ENCODE measurements at places on chromosomes 6 and 20. TPM values are rescaled to one million over a fixed set of nuclear protein-coding genes. Genes with fewer than 3 reads are reported as not detected.

DNA sequence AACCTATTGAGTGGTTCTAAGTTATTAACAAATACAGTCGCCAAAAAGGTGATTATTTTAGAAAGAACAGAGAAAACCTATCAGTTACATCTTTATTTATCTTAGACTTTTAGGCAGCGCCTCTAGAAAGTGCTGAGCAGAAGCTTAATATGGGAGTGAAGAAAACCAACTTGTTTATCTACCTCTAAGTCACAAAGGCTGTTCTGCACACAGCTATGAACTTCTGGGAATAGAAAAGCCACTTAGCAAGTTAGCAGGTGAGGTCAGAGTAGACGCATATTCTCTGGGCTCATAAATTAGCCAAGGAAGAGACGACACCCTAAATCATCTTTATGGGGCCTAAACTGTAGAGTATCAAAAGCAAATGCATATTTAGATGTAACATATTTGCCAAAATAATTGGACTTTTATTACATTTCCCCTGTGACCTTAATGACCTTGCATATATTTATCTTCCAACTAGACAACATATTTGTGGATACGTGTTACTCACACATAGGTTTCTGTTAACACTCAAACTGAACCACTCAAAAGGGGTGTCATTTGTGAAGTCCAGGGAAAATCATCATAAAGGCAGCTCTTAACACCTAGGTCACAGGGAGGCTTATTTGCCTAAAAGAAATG lies 267.1 kb downstream of the ADGB start:
- no peak for DNase-seq
- no peaks in the 10 kb centered on the region for H3K4me1 ChIP-seq
- H3K27ac ChIP-seq = no peak overlapping the region
- H3K27me3 ChIP-seq = no peaks in the 10 kb centered on the region

DNA sequence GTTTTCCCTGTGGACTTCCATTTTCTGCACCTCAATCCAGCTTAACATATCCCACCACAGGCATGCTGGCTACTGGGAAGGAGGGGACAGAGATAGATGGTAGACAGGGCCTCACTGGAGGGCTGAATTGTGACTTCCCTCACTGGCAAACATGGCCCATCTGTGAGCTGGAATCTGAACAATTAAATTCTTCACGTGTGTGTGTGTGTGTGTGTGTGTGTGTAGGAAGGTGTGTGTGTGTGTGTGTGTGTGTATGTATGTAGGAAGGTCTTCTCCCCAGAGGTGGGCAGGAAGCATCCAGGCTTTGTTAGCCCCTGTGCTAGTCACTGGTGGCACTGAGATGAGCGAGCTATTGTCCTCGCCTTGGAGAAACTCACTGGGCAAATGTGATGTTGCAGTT lies 5.4 kb upstream of the TOX2 start:
- H3K4me3 ChIP-seq = no peak overlapping the region
- no peak for DNase-seq
- H3K4me1 ChIP-seq = no peaks in the 10 kb centered on the region
- H3K36me3 ChIP-seq = peaks cover 7% of the 10 kb centered on the region

GRCh38 chr6:166997768-166998255 lies 1.4 kb upstream of the CEP43 start:
- H3K4me3 ChIP-seq = peak overlapping the region; percentile 71
- peaks cover 24% of the 10 kb centered on the region for H3K4me1 ChIP-seq
- no peaks in the 10 kb centered on the region for H3K27me3 ChIP-seq
- no peak for DNase-seq
- H3K27ac ChIP-seq = peak overlapping the region; percentile 65
- no peaks in the 10 kb centered on the region for H3K36me3 ChIP-seq

- H3K4me3 ChIP-seq = peak overlapping the region; percentile 78
- no peaks in the 10 kb centered on the region for H3K27me3 ChIP-seq
- no peak for DNase-seq
- no peaks in the 10 kb centered on the region for H3K36me3 ChIP-seq
Measured at GRCh38 chr20:36063916-36064657, 90.5 kb upstream of the EPB41L1 start.

DNA sequence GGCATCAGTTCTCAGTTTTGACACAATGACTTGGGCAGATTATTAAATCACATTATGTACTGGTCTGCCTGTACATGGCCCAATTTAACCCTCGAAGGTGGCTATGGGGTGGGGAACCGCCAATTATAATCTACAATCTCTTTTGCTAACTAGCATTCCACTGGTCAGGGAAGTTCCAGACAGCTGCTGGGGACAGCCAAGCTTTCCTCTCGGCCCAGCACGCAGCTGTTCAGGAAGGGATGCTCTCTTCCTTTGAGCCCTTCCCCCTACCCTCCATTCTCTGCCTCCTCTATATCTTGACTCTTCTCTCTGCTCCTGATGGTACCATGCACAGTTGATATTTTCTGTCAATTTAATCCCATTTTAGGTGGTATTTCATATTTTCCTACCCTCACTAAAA lies 233.5 kb upstream of the AGPAT4 start:
- H3K4me1 ChIP-seq = no peaks in the 10 kb centered on the region
- H3K27me3 ChIP-seq = no peaks in the 10 kb centered on the region
- no peak overlapping the region for H3K4me3 ChIP-seq
- no peak overlapping the region for H3K27ac ChIP-seq
- H3K36me3 ChIP-seq = peaks cover 2% of the 10 kb centered on the region

DNA sequence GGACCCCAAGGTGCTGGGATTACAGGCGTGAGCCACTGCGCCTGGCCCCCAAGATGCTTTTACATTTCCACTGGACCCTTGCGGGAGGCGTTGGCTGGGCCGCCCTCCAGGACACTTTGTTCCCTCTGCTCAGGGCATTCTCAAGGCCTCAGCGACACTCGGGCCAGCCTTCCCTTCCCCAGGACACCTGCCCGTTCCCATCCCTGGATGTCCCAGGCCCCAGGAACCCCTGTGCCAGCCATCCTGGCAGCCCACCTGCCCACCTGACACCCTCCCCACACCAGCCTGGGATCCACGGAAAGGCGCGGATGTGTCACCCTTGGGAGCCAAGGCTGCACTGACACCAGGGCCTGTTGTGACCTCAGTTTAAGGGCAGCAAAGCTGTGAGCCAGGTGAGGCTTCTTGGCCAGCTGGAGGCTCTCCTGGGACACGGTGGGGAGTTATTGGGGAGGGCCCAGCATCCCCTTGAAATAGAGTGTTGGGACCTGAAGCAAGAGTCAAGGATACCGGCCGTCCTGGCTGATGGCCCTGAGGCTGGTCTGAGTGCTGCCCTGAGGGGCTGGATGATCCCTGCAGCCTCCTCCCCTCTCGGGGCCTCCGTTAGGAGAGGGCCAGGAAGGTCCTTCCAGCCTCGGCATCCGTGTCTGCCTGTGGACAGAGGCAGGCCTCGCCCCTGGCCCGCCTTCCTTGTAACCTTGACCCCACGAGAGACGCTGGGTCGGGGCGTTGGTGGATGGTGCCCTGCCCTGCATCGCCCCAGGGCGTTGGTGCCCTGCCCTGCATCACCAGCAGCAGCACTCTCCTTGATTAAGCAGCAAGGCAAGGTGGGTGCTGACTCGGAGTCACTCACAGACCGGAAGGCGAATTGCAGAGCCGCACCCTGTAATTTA lies 84.2 kb upstream of the BHLHE23 start:
- no peak overlapping the region for H3K4me3 ChIP-seq
- peaks cover 52% of the 10 kb centered on the region for H3K27me3 ChIP-seq
- peak; percentile 75 for DNase-seq
- no peak overlapping the region for H3K27ac ChIP-seq
- H3K4me1 ChIP-seq = no peaks in the 10 kb centered on the region
- H3K36me3 ChIP-seq = no peaks in the 10 kb centered on the region

DNA sequence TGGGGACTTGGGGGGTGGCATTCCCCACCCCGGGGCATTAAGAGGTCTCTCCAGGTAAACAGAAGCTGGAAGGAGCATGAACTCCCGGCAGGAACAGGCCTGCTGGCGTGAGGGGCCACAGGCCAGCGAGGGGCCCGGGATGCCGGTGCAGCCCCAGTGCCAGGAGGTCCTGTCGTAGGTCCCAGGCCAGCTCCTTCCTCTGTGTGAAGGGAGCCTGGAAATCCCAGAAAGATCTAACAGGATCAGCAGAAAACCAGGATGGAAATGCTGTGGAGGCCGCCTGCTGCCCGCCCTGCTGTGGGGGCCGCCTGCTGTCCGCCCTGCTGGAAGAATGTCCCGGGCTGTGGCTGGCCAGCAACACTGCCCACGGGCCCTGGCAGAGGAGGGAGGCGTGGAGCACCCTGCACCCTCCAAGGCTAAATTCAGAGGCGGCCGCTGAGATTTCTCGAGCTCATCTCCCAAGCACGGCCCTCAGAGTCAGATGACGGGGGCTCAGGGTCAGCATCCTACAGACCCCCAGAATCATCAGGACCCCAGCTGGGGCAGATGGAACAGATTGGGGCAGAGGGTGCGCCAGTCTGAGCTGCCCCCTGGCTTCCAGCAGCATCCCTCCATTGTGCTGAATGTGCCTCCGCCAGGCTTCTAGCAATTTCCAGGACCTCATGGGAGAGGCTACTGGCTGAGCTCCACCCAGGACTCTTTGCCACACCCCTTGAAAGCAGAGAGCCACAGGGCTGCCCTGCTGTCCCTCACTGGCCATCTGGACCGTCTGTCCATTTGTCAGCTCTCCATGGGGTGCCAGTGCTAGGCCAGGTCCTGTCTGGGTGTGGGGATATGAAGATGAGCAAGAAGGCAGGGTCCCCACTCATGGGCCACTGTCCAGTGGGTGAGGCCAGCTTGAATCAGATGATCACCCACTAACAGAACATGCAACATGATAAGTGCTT lies 32.2 kb upstream of the SLCO4A1 start:
- peaks cover 5% of the 10 kb centered on the region for H3K4me1 ChIP-seq
- peaks cover 3% of the 10 kb centered on the region for H3K36me3 ChIP-seq
- H3K4me3 ChIP-seq = no peak overlapping the region
- DNase-seq = peak; percentile 66
- peaks cover 49% of the 10 kb centered on the region for H3K27me3 ChIP-seq

DNA sequence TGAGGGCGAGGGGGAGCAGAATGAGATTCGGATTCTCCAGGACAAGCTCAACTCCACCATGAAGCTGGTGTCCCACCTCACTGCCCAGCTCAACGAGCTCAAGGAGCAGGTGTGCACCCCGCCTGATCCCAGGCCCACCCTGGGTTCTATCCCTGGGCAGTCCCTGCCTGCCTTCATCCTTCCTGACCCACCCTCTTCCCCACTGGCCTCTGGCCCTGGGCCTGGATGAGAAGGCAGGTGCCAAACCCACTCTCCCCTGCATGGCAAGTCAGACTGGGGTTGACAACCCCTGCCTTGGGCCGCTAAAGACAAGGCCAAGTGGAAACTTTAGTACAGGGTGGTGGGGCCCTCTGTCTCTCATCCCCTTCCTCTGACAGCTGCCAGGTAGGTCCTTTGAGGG lies 16.5 kb downstream of the UQCC2 start:
- peaks cover 4% of the 10 kb centered on the region for H3K36me3 ChIP-seq
- H3K4me3 ChIP-seq = no peak overlapping the region
- no peaks in the 10 kb centered on the region for H3K27me3 ChIP-seq
- peak overlapping the region; percentile 97 for H3K27ac ChIP-seq

DNA sequence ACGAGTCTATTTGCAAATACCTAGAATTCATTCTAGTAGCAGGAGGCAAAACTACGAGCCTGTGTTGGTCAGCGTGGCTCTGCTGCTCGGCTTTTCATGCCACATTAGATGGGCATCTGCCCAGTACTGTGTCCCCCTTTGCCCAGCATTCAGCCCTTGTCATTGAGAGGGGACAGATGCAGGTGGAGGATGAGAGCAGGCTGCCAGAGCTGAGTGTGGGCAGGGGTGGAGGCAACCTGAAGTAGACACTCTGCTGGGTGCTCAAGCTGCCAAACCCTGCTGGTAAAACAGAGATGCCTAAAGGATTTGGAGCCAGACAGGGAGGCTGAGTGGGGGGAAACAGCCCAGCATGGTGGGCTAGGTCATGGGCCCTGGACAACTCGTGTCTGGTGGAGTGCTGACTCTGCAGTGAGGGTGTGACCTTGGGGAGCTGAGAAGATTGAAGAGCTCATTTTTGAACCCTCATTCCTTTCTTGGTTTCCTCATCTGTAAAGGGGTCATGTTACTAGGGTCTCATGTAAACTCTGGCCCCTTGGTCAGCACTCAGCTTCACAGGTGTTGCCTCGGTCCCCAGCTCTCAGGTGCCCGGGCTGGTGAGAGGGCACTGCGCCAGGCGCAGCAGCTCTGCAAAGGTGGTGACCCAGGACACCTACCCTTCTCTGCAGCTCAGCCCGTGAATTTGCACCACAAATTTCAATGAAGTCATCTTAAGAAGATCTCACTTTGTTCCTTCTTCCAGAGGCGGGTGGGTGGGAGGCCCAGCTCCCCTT lies 64.2 kb upstream of the BHLHE23 start:
- H3K27ac ChIP-seq = no peak overlapping the region
- H3K36me3 ChIP-seq = no peaks in the 10 kb centered on the region
- no peak overlapping the region for H3K4me3 ChIP-seq
- H3K27me3 ChIP-seq = peaks cover 35% of the 10 kb centered on the region

DNA sequence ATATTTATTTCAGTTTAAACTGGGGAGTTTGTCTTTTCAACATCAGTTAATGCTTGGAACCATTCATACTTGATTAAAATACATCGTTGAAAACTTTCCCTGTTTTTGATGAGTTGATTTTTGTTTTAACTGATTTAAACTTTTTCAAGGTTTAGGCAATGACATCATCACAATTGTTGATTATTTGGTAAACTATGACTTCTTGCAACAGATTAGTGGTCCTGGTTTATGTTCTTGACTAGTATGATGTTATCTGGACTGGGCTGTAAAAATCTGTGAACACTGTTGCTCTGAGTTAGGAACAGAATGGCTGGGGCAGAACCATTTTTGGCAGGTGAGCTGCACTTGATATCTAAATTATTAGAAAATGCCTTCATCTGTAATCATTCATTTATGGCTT lies at the start of gene ZC2HC1B:
Gene ZC2HC1B, plus strand, starts transcription at position 241 of the 400 bp plus-strand sequence. Its CDS starts 66 bp downstream, at position 307.
- peaks cover 34% of the 10 kb centered on the region for H3K36me3 ChIP-seq
- no peak for DNase-seq
- H3K27ac ChIP-seq = no peak within 1 kb of the TSS
- no peaks in the 10 kb centered on the region for H3K4me1 ChIP-seq

- H3K36me3 ChIP-seq = no peaks in the 10 kb centered on the region
- H3K27ac ChIP-seq = no peak overlapping the region
- H3K4me3 ChIP-seq = no peak overlapping the region
Measured at GRCh38 chr6:159645640-159646039, 47.4 kb downstream of the SOD2 start.

GRCh38 chr20:438571-439469 lies 23.5 kb downstream of the TBC1D20 start:
- H3K27ac ChIP-seq = no peak overlapping the region
- no peak overlapping the region for H3K4me3 ChIP-seq
- peaks cover 15% of the 10 kb centered on the region for H3K4me1 ChIP-seq
- no peak for DNase-seq

Gene LIME1
- total RNA-seq = 7.1 TPM

Gene FAM217A
- not detected for total RNA-seq

Gene IP6K3
- 9.0 TPM for total RNA-seq

Data from chondrocyte (in vitro differentiated cells).